Mesenteric fat pad (tissue), 1 donor: ENCODE measurements at places on chromosomes 4 and X. TPM values are rescaled to one million over a fixed set of nuclear protein-coding genes. Genes with fewer than 3 reads are reported as not detected.

Gene XAGE1A
- not detected for total RNA-seq

Gene SHROOM4
- 22.0 TPM for total RNA-seq

Gene UGT2A3
- 0.26 TPM for total RNA-seq

Gene RS1
- not detected for total RNA-seq

Gene COX7B2
- not detected for total RNA-seq

Gene ATP8A1
- 11.3 TPM for total RNA-seq

Gene SHISA3
- total RNA-seq = 0.48 TPM

Gene TCEAL9
- 48.1 TPM for total RNA-seq

Gene ARR3
- not detected for total RNA-seq

Gene HPSE
- total RNA-seq = 7.4 TPM

Gene MAOA
- total RNA-seq = 232 TPM

Gene SPANXN1
- not detected for total RNA-seq

Gene UGT2B17
- total RNA-seq = 0.29 TPM

Gene DMRTC1
- not detected for total RNA-seq

Gene TAF7L
- 0.26 TPM for total RNA-seq

Gene GABRG1
- total RNA-seq = 0.16 TPM

Gene ART3
- total RNA-seq = not detected

Gene CXorf51B
- total RNA-seq = not detected

Gene BEX3
- 63.9 TPM for total RNA-seq

Gene ODAM
- not detected for total RNA-seq

Gene CT55
- not detected for total RNA-seq

GRCh38 chrX:1464971-1465285 is 12.2 kb upstream of the ASMTL start:
- DNase-seq = no peak

DNA sequence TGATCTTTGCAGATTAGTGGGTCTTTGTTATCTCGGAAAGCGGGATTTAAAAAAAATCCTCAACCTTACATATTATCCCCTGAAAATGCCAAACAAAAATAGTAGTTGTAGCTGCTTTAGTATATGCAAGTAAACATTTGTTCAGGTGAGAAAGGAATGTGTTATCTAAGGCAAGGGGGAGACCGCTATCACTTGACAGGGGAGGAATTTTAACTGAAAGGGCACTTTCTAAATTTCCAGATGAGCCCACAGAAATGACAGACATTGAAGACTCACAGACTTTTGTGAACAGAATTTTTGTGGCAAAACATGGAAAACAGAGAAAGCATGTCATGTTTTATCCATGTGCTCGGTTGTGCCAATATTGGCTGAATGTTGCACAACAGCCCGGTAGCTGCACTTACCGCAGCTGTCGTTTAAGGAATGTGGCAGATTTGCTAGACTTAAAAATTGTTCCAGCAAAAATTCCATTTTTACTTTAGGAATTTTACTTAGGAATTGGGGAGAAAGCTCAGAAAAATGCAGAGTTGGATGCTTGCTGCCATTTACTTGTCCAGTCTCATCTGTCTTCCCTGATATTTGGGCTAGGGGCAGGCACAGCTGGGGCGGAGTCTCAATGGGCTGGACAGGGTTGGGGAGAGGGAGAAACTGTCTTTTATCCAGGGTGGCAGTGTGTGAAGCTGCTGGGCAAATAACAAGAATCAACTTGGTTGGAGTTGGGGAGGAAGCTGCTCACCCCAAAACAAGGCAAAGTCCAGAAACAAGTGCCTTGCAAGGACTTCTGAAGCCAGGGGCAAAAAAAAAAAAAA is 94.6 kb upstream of the RPS6KA3 start:
- no peak for DNase-seq

GRCh38 chr4:602559-602942 is 22.8 kb upstream of the PDE6B start:
- no peak for DNase-seq

DNA sequence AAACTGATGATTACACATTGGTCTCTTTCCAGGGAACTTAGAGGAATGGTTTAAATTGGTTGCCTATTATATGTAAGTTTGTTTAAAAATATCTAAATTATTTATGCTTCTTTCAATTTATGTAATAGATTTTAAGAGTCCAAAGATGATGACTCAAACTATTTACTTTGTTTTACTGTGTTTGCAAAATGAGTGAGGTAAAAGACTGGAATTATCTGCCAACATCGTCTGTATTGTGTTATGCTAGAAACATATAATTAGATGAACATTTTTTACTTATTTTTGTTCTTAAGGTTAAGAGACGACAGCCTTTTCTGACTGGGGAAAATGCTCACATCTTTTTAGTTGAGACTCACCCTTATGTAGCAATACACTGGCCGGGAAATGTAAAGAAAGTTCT is 51.1 kb upstream of the SYTL5 start:
- no peak for DNase-seq

GRCh38 chrX:55796496-55796895 is 78.9 kb downstream of the RRAGB start:
- no peak for DNase-seq

- DNase-seq = no peak
Observed at GRCh38 chr4:81490403-81491160, 18.9 kb upstream of the RASGEF1B start.

- no peak for DNase-seq
Observed at GRCh38 chrX:10922159-10922558, 189.0 kb upstream of the HCCS start.

DNA sequence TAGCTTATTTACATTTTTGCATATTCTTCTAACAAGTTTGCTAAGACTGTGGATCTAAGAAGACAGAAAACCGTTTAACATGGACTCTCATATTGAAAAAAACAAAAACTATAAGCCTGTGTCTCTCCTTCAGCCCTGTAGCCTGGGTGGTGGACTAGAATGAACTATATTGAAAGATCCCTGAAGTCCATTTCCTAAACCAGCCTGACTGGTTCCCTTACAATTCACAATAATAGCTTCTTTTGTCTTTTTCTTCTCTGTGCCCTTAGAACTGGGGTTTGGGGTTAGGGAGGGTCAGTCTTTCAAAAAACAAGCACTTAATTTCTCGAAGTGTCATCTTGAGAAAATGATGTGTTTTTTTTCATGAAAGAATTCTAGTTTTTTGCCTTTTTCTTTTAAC is 59.0 kb downstream of the GSTCD start:
- no peak for DNase-seq

DNA sequence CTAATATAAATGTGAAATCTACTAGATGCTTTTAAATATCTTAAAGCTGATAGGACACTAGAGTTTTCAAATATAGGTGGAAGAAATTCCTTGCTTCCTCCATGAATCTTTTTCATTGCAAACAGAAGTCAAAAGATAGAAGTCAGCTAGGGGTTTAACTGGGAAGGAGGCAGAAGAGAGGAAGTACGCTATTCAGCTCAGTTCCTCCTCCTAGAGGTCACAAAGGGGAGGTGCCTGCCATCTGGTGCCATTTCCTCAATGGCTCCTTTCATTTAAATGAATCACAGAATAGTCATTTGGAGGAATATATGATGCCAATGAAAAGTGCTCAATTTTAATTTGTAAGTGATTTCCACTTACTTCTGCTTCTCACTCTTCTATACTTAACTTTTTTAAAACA is 8.5 kb downstream of the COL25A1 start:
- no peak for DNase-seq

GRCh38 chr4:69051576-69051943 is 44.7 kb upstream of the UGT2B7 start:
- DNase-seq = no peak

GRCh38 chr4:176292920-176293319 is 23.9 kb upstream of the ASB5 start:
- DNase-seq = no peak

- DNase-seq = no peak
Observed at GRCh38 chr4:98606894-98607293, 51.5 kb downstream of the TSPAN5 start.

DNA sequence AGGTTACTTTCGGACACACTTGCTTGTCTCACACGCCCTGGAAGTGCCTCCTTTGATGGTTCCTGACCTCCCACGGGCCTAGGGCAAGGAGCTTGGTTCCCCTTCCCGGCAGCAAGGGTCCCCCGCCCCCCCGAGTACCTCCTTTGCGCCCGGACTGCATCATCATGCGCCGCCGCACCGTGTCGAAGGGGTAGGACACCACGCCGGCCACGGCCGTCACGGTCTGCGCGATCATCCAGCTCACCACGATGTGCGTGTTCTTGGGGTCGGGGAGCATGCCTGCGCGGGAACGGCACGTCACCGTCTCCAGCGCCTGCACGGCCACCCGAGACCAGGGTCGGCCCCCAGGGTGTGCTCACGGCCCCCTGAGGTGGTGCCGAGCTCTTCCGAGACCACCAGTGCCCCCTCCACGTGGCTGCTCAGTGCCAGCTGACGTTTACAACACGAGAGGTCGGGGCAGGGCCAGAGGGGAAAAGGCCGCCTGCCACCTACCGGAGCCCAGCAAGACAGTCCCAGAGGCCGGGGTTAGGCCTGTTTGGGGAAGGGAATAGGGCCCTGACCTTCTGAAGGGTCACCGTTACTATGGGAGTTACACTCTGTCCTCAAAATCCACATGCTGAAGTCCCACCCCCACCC is 4.7 kb downstream of the SLC25A6 start:
- DNase-seq = peak; percentile 85

DNA sequence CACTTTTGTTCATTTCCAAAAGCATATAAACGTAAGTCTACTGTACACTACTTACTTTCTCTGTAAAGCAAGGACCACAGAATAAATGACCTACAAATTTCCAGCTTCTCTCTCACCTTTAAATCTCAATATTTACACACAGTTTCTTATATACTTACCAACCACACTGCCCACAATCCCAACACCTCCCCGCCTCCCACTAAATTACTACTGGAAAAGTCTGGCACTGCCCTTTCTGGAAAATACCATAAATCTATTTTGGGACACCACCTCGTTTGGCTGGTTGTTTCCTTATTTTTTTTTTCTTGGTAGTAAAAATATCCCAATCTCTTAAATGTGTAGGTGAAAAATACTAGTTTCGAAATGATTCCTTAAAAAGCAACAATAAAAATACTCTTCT is 19.6 kb downstream of the FAT1 start:
- DNase-seq = no peak

- no peak for DNase-seq
Observed at GRCh38 chr4:47109379-47109778, 78.0 kb downstream of the GABRB1 start.

DNA sequence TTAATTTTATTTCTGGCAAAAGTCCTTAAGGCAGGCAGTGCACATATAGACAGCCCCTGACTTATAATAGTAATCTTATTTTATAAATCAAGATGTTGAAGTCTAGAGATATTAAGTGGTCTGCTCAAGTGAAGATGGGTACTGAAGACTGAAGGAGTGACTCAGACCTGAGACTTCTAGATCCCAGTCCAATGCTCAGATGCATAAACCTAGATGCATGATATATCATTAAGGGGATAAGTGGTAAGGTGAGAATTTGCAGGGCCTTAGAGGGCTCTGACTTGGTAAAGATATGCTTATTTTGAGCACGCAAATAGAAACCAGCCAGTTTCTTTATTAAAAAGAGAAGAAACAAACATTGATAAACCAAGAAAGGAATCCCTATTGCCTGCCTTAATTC is 42.9 kb downstream of the SLC9A7 start:
- DNase-seq = no peak

DNA sequence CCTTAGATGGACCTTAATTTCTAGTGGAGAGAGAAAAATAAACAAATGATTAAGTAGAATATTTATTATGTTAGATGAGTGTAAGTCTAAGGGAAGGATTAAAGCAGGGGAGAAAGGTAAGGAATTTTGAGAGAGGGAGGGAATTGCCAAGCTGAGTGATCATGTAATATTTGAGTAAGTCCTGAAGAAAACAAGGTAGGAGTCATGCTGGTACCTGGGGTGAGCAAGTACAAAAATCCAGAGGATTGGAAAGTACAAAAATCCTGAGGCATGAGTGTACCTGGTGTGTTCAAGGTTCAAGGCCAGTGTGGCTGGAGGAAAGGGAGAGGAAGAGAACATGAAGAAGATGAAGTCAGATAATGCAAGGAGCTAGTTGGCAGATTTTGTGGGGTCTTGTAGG is 87.2 kb upstream of the MYOZ2 start:
- DNase-seq = no peak

- DNase-seq = no peak
Observed at GRCh38 chrX:71144651-71145050, at the start of gene NLGN3. Gene NLGN3, plus strand, starts transcription at chrX:71144841. Its CDS starts 2,909 bp downstream, at chrX:71147750.

GRCh38 chrX:69896046-69896445 is 153.7 kb downstream of the AWAT2 start:
- DNase-seq = no peak

DNA sequence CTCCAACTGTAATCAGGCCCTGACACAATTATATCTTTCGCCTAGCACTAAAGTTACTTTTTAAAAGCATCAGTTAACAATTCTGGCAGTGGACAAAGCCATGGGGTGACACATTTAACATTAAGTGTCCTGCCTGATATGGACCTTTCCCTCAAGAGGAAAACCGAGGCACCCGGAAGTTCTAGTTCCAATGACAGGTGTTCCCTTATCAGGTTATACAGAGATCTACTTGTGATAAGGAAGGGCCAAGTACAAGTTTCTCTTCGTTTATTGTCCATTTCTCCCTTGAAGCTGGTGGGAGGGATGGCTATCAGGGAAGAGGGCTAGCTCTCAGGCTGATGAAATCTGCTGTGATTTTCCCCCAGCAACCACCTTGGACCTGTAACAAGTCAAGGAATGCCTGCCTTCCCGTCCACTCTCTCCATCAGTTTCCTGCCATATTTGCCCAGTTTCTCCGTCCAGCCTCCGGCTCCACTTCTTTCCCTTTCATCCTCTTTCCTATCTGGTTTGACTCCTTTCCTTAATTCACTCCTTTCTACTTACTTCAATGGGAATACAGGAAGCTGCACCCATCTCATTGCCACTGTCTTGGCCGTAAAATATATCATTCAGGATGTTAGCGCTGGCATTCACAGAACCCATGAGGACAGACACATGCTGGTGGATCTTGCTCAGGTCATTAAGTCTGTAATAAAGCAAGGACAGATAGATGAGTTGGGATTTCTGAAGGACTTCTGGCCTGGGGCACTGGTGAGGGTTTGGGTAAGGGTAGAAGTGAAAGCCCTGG is 95.0 kb downstream of the DGKK start:
- no peak for DNase-seq

DNA sequence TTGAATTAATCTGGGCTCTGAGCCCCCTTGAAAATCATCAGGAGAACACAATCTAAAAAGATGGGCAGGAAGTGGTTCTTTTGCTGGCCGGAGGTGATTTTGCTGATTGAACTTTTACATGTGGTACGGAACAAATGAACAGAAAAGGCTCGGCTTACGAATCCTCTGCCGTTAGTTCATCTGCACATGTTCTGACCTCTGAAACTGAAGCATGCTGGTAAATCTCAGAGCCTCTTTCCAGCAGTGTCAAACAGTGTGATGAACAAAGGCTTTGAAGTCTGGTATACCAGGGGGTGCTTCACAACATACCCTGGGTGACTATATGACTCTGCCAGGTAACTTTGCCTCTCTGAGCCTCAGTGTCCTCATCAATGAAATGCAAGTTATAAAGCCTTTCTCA is 194.2 kb upstream of the C1QTNF7 start:
- no peak for DNase-seq

DNA sequence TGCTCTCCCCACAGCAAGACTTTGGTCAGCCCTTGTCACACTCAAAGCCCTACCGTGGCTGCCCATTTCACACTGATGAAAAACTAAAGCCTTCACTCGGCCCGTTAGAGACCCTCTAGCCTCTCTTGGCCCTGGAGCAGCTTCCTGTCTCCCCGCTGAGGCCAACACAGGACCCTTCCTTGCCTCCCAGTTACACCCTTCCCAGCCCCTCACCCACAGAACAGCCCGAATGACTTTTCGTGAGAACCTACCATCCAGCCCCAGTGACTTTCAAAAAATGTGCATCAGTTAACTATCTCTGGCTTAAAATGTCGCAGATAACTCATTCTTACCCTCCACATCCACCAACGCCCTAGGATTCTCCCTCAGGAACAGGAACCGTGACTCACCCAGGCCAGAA is 756 bp upstream of the TAF9B start:
- no peak for DNase-seq

- DNase-seq = no peak
Observed at GRCh38 chr4:16686195-16686594, 212.2 kb downstream of the LDB2 start.
